SHP77 (cell line): ENCODE measurements at places on chromosomes 13 and 19.

DNA sequence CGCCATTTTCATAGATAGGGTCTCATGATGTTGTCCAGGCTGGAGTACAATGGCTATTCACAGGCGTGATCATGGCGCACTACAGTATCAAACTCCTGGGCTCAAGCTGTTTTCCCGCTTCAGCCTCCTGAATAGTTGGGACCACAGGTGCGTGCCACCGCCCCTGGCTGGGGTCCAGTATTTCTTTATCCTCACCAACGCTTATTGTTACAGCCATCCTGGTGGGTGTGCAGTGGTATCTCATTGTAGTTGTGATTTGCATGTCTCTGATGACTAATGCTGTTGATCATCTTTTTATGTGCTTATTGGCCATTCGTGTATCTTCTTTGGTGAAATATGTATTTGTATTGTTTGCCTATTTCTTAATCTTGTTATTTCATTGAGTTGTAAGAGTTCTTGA, 49.0 kb downstream of the SIPA1L3 start:
- DNase-seq, result no peak

DNA sequence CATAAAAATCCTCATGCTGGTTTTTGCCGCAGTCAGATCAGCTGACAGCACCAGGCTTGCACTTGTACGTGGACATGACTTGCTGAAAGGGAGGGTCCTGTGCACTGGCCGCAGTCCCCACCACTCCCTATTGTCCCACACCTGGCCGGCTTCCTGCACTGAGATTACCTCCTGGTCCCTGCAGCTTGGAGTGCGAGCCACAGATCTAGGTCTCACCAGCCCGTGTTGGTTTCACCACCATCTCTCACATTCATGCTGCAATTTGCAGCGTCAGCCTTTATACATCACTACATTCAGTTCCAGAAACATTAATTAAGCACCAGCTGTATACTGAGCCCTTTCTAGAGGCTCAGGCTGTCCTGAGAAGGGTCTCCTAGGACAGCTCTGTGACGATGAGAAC, 15.0 kb upstream of the CD22 start:
- DNase-seq, result no peak

GRCh38 chr13:95862408-95862807, 185.5 kb downstream of the DNAJC3 start:
- DNase-seq, result no peak

DNA sequence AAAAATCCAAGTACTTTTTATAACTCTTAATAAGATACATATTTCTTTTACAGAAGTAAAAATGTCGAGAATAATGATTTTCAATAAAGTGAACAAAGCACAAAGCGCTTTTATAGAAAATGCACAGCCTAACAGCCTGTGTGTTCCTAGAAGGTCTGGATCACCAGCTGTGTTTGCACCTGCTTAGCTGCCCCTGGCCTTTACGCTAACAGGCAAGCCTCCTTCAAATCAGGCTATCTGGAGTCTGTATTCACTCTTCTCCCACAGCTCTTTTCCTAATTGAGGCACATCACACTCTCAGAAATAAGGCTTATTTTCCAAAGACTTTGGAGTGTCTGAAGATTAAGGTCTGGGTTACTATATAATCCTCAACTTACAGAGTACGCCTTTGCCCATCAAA, 183.1 kb downstream of the LHFPL6 start:
- peak; percentile 48 for DNase-seq

GRCh38 chr19:58558623-58559274, 338 bp upstream of the UBE2M start:
- no peak for DNase-seq

DNA sequence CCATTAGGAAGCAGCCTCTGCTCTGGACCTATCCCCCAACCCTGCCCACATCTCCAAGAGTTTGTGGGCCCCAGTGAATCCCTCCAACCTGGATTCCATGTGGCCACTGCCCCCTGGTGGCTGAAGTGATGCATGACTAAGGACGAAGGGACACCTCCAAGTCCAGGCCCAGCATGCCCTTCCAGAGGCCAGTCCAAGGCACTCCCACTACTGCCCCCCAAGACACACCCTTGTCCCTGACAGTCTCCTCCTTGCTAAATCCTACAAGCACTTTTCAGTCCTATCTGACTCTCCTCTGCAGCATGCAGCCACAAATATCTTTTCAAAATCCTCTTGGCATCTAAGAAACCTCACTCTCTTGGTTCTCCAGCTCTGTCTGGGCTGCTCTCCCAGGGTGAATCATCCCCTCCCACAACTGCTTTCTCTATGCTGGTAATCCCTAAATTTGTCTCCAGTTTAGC, 33.0 kb downstream of the DEDD2 start:
- DNase-seq, result peak; percentile 68

- no peak for DNase-seq
Measured at GRCh38 chr19:32865326-32865725, 4.2 kb downstream of the SLC7A9 start.

DNA sequence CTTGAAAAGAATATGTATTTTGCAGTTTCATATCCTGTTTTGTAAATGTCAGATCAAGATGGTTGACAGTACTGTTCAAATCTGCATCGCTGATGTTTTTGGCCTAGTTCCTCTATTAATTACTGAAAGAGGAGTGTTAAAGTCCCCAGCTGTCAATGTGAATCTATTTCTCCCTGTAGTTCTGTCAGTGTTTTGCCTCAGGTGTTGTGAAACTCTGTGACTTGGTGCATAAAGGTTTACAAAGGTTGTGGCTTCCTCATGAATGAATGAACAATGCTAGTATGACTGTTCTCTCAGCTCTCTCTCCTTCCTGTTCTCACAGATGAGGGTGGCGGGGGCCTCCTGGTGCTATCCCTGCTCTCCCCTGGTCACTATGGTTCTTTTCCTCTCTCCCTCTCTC, 142.4 kb downstream of the MYCBP2 start:
- no peak for DNase-seq

DNA sequence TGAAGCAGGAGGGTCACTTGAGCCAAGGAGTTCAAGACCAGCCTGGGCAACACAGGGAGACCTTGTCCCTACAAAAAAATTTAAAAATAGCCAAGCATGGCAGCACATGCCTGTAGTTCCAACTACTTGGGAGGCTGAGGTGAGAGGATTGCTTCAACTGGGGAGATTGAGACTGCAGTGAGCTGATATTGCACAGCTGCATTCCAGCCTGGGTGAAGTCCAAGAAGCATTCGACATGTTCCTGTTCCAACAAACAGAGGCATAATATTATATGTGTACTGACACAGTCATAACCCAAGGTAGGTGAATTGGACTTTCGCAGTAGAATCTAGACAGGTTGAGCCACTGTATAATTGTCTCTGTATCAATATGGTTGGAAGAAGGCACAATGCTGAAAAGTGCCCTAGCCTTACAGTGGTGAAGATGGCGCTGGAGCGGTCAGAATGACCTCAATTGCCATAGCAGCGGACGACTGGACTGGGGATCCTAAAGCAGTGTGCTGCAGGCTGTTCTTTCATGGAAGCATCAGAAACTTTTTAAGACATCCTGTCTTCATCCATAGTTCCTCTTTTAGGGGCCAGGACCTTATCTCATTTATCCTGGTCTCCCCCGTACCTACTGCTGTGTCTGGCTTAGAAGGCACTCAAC, 112.0 kb upstream of the CLDN10 start:
- no peak for DNase-seq

DNA sequence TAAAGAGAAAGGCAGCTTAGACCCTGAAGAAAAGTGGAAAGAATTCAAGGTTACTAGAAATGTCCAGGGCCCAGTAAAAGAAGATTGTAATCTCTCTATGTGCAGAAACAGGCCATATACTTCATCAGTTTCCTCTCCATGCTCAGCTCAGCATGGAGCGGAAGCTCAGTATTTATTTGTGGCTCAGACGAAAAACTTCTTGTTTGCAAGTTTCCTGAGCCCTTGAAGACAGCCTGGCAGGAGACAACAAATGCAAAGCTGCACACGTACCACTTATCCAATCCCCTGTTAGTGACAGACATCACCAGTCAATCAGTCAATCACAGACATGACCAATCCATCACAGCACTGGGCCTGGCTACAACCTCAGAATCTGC, 8.1 kb upstream of the KLF2 start:
- no peak for DNase-seq

- DNase-seq, result no peak
Measured at GRCh38 chr19:16319481-16319880, 5.1 kb upstream of the KLF2 start.

DNA sequence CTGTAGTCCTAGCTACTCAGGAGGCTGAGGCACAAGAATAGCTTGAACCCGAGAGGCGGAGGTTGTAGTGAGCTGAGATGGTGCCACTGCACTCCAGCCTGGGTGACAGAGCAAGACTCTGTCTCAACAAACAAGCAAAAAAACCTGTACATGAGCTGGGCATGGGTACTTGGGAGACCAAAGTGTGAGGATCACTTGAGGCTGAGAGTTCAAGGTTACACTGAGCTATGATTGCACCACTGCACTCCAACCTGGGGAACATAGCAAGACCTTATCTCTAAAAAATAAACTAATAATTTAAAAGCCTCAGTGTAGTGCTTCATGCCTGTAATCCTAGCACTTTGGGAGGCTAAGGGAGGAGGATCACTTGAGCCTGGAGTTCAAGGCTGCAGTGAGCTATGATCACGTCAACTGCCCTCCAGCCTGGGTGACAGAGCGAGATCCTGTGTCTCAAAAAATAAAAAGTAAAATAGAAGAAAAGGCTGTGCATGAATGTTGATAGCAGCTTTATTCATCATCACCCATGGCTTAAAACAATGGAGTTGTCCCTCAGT, 12.3 kb upstream of the DOCK6 start:
- no peak for DNase-seq

GRCh38 chr13:47133011-47133445, 236.2 kb upstream of the HTR2A start:
- no peak for DNase-seq

DNA sequence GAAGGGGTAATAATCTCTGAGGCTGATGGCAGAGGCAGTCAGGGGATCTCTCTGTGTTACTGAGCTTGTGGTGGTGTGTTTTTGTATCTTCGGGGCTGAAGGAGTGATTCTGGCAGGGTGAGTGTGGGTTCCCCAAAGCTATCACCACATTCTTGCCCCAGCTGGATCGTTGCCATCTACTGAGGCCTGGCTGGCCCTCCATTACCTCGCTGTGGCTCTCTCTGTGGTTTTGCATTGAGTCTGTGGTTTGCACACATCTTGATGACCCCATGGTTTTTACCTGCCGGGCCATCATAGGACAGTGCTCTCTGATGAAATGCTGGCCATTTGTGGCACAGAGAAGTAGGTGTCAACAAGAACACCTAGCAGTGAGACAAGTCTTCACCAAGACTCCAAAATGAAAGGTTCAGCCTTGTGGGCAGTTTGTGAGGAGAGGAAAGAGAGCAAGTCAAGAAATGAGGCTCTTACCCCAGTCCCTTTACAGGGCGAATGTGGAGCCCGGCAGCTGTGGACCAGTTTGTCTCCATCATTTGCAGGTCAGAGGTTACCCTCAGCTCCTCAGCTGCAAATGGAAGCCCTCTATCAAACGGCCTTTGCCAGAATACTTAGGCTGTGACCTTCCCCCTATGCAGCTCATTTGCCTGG, 69.0 kb upstream of the NPAS1 start:
- no peak for DNase-seq

DNA sequence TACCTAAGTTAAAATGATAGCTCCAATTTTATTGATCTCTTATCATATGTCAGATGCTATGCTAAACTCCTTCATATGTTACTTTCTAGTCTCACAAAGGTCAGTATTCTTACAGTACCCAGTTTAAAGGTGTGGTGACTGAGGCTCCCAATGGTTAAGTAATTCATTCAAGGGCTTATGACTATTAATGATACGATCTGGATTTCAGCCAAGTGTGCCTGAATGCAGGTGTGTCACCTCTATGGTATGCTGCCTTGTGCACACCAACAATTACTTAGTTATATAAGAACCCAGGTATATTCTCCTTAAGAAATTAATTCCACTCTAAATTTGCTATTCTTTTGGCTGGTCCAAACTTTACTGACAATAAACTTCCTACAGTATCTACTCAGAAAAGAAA, 84.6 kb upstream of the TRPC4 start:
- no peak for DNase-seq

- DNase-seq, result peak; percentile 33
Measured at GRCh38 chr19:49017666-49018351, 918 bp upstream of the LHB start.

- no peak for DNase-seq
Measured at GRCh38 chr19:58021541-58022282, 12.1 kb upstream of the ZSCAN1 start.

- DNase-seq, result no peak
Measured at GRCh38 chr19:16076958-16077611, 790 bp downstream of the TPM4 start.
